ENCODE measurements at places on chromosomes 4 and X. TPM values are rescaled to one million over a fixed set of nuclear protein-coding genes. Genes with fewer than 3 reads are reported as not detected.

Gene HAUS3
- 6.5 TPM for total RNA-seq

Gene MAGEB10
- total RNA-seq: not detected

Gene GAGE13
- total RNA-seq: not detected

Gene EIF2S3
- 202 TPM for total RNA-seq

Gene TLR7
- not detected for total RNA-seq

Gene NKRF
- 3.8 TPM for total RNA-seq

Gene DUSP21
- total RNA-seq: not detected

Gene CT45A2
- total RNA-seq: not detected

Gene ZCCHC18
- 0.26 TPM for total RNA-seq

Gene GPR143
- total RNA-seq: not detected

Gene GASK1B
- 25.1 TPM for total RNA-seq

Gene HTT
- 29.2 TPM for total RNA-seq

Gene RHOXF1
- total RNA-seq: not detected

Gene P2RY10
- total RNA-seq: not detected

Gene OTUD6A
- not detected for total RNA-seq

Gene CT47B1
- not detected for total RNA-seq

Gene THAP9
- total RNA-seq: 4.0 TPM

Gene PF4V1
- total RNA-seq: not detected

Gene SLC25A53
- total RNA-seq: 10.6 TPM

Gene SSX1
- not detected for total RNA-seq

Gene HMGB2
- 99.5 TPM for total RNA-seq

Gene AKAP4
- total RNA-seq: not detected

Gene MAOA
- total RNA-seq: 21.4 TPM

Gene ATOH1
- total RNA-seq: not detected

Gene SPIN2A
- total RNA-seq: 0.53 TPM

Gene C4orf50
- total RNA-seq: not detected

Gene PCDH18
- 73.7 TPM for total RNA-seq

Gene HTN3
- not detected for total RNA-seq

Gene LRIT3
- total RNA-seq: not detected

Gene MMAA
- 4.5 TPM for total RNA-seq

Gene CDKL2
- 0.44 TPM for total RNA-seq

Gene VCX3A
- total RNA-seq: not detected

Gene NLRP2B
- not detected for total RNA-seq

Gene GAGE1
- not detected for total RNA-seq

Gene MAGEA11
- not detected for total RNA-seq

Gene JAKMIP1
- total RNA-seq: not detected

Gene USP53
- 53.0 TPM for total RNA-seq

Gene CXCL1
- total RNA-seq: 4.5 TPM

Gene FRAS1
- total RNA-seq: 0.37 TPM

Gene ZMAT1
- total RNA-seq: 1.7 TPM

Gene VSIG1
- total RNA-seq: under 0.01 TPM

Gene GPR173
- total RNA-seq: 1.7 TPM

Gene GPR34
- total RNA-seq: not detected

Gene CT45A1
- not detected for total RNA-seq

Gene SHROOM3
- total RNA-seq: 7.0 TPM

Data from aortic smooth muscle cell (primary cell).